ENCODE measurements at places on chromosomes 2 and 18. TPM values are rescaled to one million over a fixed set of nuclear protein-coding genes. Genes with fewer than 3 reads are reported as not detected.

GRCh38 chr2:7044253-7045250, 127.3 kb downstream of the RNF144A start:
- peak; percentile 89 for DNase-seq

DNA sequence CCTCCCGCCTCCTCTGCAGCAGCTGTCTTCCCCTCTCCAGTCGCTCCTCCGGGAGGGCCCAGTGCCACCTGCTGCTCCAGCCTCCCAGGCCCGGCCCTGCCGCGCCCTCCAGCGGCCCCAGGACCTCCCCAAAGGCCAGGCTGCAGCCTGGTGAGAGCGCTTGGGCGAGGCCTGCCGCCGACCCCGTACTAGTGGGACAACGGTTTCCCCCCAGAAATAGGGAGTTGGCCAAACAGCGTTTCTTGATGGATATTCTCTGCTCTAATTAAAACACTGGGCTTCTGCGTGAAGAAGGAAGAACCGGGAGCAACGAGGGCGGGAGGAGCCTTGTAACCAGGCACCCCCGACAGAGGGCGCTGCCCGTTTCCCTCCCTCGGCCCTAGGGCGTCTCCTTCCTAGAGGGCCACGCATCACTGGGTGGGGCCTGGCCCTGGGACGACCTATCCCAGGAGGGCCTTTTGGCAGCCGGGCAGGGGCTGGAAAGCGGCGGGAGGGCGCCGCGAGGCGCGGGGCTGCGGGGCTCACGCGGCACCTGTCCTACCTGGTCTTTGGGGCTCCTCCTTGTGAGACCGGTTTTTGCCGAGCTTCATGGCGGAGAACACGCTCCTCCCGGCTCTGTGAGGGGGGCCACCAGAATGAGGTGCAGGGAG, 25.4 kb upstream of the OTOF start:
- no peak for DNase-seq

The SERPINB3 gene
- 1.5 TPM for total RNA-seq

- no peak for DNase-seq
Measured at GRCh38 chr2:132496555-132496954, 80.0 kb downstream of the GPR39 start.

The SCN9A gene
- total RNA-seq: 6.5 TPM

DNA sequence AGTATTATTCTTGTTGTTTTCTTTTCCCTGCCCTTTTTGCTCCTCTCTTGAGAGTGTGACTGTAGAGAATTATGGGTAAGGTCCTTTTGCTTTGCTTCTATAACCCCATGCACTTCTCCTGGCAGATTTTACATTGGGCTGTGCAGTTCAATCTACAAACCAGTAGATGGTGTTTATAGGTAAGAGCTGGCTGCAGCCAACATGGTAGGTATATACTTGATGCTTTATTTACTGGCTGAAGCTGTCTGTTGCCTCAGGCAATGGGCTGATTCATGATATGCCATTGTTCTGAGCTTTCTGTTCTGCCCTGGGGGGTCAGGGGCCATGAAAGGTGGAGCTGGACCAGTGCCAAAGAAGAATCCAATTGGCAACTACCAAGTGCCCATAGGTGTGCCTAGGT, 48.3 kb upstream of the MYL1 start:
- no peak for DNase-seq

DNA sequence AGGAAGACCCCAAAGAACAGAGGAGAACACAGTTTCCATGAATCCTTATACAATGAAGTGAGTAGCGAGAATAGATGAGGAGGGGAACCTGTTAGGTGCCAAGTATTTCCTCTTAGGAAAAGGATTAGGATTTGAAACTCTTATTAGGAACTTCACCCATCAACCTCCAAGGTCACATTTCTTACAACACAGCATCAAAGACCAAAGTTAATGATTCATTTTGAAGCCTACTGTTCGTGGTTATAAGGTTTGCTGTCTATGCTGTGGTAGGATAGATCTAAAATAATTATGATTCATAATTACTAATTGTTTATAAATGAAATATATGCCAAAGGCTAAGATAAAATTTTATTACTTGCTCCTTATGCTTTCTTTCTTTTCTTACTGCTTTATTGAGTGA, 6.1 kb downstream of the CFAP221 start:
- no peak for DNase-seq

The KCNJ3 gene
- 0.26 TPM for total RNA-seq

GRCh38 chr18:40041951-40042350, 1913.1 kb upstream of the PIK3C3 start:
- no peak for DNase-seq

The GTF3C2 gene
- 64.5 TPM for total RNA-seq

- DNase-seq: no peak
Measured at GRCh38 chr2:113679457-113679856, 52.4 kb downstream of the RABL2A start.

DNA sequence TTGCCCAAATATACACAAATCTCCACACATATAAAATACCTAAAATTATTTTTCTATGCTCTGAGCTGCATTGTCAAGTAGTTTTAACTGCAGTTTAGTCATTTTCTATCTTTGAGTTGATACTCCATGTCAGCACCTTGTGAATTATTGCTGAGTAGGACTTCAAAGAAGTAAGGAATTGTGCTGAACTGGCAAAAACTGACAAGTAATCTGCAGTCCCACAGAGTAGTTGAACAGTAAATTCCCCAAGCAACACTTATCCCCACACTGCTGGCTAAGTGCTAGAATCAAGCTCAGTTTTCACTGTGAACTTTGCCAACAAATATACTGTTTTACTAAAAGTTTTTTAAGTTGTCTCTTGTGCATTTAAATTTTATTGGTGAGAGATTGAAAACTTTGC, 141.8 kb upstream of the ST6GAL2 start:
- no peak for DNase-seq

- no peak for DNase-seq
Measured at GRCh38 chr2:222774941-222775340, 85.9 kb upstream of the ACSL3 start.

The ABCG5 gene
- not detected for total RNA-seq

The RAB27B gene
- 21.5 TPM for total RNA-seq

GRCh38 chr18:13653746-13654433, 72.5 kb downstream of the FAM210A start:
- no peak for DNase-seq

The TTC32 gene
- total RNA-seq: 42.6 TPM

DNA sequence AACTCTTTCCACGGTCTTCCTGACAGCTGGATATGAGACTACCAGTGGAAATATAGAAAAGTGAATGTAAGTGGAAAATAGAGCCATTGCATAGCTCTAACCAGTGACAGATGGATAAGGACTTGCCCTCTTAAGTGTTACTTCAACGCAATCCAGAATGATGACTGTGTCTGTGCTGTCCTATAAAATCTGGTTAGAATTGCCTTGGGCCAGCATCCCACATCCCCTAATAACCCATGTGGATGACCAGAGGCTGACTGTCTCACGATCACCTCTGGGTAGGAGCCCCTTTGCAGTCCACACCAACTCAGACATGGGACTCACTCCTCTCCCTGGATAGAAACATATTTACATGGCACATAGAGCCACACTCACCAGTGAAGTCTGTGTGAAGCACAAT, 186.6 kb downstream of the C1D start:
- DNase-seq: no peak

DNA sequence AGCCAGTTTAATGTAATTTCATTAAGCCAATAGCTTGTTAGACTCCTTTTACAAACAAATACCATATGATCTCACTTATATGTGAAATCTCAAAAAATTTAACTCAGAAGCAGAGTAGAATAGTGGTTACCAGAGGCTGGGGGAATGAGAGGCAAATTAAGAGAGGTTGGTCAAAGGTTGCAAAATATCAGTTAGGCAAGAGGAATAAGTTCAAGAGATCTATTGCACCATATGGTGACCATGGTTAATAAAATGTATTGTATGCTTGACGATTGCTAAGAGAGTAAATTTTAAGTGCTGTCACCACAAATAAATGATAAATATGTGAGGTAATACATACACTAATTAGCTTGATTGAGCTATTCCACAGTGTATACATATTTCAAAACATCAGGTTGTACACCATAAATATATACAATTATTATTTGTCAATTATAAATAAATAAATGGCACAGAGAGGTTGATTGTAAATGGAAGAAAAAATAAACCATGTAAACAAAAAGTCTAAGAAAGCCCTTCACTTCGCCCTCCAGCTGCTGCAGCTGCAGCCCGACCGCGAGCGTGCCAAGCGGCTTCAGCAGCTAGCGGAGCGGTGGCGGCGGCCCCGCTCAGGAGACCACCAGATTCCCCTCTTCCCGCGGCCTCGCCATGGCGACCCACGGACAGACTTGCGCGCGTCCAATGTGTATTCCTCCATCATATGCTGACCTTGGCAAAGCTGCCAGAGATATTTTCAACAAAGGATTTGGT, 23.0 kb upstream of the ACTR2 start:
- DNase-seq: no peak

DNA sequence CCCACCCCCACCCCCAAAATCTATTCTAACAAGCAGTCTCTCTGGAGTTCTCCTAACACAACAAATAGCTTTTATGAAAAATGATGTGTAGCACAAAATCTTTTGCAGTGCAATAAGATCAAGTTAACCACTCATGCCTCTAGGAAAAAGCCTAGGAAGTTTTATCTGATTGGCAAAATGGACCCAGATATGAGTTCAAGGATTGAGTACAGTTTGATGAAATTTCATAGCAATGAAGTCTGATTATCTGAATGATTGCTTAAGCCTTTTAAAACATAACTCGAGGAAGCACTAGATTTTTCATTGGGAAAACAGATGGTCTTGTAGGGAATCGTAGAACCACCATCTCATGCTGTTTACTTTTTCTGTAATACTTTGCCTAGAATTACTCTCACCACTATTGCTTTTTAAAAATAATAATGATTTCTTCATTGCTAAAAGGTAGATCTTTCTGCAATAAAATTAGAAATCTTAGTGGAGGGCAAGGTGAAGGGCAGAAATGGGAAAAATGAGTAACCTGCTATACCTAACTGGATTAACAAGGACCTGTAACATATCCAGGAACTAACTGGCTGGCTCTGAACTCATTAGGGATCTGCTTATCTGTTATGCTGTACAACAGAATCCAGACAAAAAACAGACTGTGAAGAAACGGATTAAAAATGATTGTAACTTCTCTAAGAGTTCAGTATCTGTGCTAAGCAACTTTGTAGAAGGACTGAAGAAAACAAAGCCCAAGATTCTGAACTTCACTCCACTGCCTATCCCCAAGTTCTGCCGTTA, 73.7 kb upstream of the ETAA1 start:
- DNase-seq: no peak

DNA sequence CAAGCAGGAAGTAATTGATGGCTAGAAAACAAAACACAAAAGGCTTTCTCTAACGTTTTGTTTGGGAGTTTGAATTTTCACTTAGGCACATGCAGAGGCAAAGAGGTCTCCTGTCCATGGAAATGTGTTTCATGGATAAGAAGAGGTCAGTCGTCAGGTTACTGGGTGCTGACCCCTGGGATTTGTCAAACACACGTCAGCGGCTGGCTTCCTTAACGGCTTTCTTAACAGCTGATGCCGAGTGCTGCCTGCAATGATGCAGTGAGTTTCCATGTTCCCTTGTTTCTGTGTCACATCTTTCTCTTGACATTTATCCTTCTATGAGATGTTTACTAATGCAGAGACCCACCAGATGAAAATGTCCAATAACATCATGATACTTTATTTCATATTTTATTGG, 31.7 kb downstream of the GPR39 start:
- no peak for DNase-seq

DNA sequence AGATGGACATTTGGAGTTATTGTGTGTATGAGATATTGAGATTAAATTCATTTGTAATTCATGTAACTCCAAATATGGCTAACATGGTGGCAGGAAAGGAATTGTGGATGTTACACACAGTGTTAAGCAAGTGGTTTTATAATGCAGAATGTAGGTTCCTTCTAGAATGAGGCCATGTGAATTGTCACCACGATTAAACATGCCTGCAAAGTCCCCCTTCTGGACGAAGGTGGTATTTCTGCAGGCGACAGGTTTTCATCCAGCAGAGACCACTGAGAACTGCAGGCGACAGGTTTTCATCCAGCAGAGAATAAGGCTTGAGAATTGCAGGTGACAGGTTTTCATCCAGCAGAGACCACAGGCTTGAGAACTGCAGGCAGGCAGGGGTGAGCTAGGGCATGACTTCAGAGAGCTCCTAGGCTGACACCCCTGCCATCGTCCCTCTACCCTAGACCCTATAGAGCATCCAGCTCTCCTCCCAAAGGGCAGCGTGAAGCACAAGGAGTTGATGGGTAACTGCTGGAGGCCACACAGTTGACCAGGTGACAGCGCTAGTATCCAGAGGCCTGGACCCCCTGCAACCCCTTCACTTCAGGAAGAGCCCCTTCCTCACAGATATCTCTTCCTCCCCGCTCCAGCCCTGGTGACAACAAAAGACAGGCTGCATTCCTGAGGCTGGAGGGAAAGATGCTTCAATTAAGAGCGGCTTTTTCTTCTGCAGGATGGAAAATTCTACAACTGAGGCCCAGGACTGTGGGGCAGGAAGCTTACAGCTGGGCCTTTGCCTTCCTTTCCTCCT, 175.8 kb downstream of the LOXHD1 start:
- DNase-seq: no peak

DNA sequence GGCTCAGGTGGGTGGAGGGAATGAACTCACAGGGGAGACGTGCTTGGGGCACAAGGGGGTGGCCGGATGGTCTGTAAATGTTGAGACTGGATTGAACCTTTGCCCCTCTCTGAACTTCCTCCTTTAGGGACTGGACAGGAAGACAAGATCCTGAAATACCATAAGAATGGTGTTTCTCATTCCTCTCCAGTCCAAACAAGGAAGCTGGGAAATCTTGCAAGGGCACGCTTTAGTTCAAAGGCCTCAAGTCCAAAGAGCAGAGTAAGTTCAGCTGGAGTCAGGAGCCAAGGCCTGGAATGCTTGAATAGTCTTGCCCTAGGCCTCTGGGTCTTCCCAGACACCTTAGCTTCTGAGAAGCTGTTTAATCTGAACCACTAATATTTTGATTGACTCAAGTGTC, 52.4 kb upstream of the SIX3 start:
- no peak for DNase-seq

GRCh38 chr2:170361090-170361936, 183.4 kb downstream of the MYO3B start:
- DNase-seq: no peak

GRCh38 chr18:79790996-79791972, 6.5 kb upstream of the KCNG2 start:
- no peak for DNase-seq

The AQP12B gene
- total RNA-seq: not detected

The KCNK3 gene
- total RNA-seq: 1.2 TPM

The MCFD2 gene
- 42.2 TPM for total RNA-seq

The DNMT3A gene
- total RNA-seq: 12.8 TPM

- no peak for DNase-seq
Measured at GRCh38 chr2:55459279-55459678, 39.6 kb upstream of the CCDC88A start.

The SLC19A3 gene
- total RNA-seq: 14.5 TPM

GRCh38 chr2:147945660-147946059, 74.9 kb downstream of the ORC4 start:
- no peak for DNase-seq

Measured in suprapubic skin (tissue), 4 donors.